NCI-H1436 treated with DMSO at 0.1 percent for 48 hours (cell line): ENCODE measurements at places on chromosomes 5 and 9.

DNA sequence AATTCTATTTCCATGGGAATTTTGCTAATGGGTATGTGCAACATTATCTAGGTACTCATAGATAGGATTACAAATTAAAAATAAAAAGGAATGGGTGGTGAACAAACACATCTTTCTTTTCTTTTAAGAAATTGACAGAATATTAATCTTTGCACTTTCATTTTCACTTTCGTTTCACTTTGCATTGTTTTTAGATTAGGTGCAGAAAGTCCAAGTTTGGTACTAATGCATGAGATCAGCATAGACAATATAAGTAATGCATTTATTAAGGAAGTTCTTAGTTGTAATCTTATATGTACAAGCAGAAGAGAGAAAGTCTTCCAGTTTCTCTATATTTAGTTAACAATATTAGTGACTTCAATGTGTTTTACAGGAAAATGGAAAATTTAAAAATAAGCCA is 196.5 kb downstream of the COMMD10 start:
- no peak for DNase-seq

DNA sequence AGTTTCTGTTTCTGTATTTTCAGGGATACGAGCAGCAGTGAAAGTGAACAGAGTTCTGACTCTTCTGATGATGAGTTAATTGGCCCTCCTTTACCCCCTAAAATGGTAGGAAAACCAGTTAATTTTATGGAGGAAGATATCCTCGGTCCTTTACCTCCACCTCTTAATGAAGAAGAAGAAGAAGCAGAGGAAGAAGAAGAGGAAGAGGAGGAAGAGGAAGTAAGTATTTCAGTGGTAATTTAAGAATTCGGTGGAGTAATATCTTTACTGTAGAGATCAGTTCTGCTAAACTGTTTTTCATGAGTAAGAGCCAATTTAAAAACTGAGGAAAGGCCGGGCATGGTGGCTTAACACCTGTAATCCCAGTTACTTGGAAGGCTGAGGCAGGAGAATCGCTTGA is 17.2 kb downstream of the WDR70 start:
- no peak for DNase-seq

- DNase-seq: no peak
These were observed 42.8 kb downstream of the STK10 start for GRCh38 chr5:172144931-172145869.

DNA sequence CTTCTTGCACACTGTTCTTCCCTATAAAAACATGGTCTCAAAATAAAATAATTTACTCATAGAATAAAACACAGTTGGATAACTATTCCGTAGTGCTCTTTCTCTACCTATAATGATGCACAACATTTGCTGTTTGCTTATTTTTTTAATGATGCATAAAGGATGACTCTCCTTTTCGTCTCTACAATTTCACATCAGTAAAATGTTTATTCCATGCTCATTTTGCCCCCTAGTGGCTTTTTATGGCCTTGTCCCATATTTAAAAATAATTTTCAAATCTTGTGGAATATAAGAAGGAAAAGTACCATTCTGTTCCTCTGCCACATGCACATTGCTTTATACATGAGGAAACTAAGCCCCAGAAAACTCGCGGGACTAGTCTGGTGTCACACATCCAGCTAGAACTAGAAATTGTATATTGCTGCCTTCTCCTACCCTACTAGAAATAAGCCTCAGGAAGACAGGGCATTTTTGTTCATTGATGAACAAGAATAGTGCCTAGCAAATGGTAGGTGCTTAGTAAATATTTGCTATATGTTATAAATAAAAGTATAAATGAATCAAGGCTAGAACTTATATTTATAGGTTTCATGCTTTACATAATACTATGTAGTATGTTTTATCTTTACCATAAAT is 12.7 kb downstream of the KCTD16 start:
- no peak for DNase-seq

DNA sequence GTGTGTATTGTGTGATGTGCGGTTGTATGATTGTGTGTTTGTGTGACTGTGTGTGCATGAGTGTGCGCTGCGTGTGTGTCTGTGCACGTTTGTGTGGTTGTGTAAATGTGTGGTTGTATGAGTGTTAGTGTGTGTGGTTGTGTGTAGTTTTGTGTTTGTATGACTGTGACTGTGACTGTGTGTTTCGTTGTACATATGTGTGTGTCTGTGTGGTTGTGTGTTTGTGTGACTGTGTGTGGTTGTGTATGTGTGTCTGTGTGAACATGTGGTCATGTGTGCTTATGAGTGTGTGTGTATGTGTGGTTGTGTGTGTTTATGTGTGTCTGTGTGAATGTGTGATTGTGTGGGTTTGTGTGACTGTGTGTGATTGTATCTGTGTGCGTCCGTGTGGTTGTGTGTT is 197.8 kb downstream of the TTLL11 start:
- DNase-seq: no peak

DNA sequence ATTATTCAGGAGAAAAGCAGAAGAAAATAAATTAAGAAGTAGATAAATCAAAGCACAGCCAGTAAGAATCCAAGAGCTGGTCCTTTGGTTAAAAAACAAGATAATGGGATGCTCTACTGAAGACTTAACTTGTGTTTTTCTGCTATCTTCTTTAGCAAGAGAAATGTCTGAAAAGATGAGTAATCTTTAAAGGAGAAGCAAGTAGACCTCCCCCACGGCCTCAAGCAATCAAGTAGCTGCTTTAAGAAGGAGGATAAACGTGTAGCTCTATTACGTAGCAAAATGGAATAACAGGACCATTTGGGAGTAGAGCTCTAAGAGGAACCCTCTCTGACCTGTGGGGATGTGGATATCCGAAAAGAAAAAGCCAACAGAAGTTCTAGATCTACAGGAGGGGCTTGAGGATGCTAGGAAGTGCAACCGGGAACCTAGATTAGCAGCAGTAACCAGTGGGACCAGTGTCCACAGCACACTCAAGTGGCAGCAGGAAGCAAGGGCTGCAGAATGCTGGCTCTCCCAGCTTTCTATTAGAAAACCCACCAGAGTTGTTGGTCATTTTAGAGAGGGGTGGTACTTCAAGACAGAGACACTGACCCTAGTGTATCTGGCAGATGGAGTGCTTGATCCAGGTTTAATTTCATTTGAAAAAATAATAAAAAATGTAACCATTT is 185.4 kb downstream of the GABBR2 start:
- DNase-seq: no peak

- DNase-seq: no peak
These were observed 56.4 kb upstream of the FANCC start for GRCh38 chr9:95373782-95374487.

GRCh38 chr5:56622141-56622540 is 193.2 kb upstream of the MAP3K1 start:
- no peak for DNase-seq

DNA sequence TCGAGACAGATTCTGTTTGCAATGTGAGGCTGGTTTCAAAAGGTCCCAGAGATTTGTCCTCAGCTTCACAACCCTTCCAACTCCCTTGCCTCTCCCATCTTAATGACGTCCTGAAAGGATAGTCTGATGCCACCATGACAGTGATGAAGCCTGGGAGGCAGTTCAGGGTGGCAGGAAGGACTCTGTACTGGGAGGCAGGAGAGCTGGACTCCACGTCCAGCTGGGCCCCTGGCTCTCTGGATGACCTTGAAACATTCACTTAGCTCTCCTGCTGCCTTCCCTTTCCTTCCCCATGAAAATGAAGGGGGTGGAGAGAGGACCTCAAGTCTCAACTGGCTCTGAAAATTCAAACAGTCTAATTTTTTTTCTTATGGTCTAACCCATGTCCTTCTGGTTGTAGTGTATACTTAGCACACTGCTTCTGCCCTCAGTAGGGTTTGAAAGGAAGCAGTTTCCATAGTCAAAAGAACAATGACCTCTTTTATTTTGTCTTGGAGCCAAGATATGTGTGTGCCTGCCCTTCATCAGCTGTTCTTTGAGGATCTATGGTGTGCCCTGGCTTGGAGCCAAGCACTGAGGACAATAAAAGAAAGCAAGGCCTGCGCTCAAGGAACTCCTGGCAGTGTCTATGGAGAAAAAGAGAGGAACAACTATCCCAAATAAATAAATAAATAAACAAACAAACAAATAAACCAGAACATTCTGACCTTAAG is 188.3 kb downstream of the GRIA1 start:
- DNase-seq: no peak

- no peak for DNase-seq
These were observed 39.4 kb downstream of the TNFAIP8 start for GRCh38 chr5:119395080-119395836.

DNA sequence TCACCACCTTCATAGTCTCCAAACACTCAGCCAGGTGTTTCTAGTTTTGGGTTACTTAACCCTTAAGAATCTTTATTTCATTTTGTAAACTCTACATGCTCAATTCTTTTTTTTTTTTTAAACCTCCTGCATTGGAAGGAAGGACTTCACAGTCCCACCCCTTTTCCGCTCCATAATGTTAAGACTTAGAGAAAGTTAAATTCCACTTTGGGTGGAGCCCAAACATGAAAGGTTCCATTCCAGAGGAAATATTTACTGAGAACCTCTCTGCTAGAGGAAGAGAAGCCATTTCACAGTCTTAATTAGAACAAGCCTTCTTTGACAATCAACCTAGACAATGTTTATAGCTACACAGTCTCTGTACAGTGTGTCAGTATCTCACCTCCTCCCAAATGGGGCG is 312.3 kb downstream of the MLLT3 start:
- no peak for DNase-seq

DNA sequence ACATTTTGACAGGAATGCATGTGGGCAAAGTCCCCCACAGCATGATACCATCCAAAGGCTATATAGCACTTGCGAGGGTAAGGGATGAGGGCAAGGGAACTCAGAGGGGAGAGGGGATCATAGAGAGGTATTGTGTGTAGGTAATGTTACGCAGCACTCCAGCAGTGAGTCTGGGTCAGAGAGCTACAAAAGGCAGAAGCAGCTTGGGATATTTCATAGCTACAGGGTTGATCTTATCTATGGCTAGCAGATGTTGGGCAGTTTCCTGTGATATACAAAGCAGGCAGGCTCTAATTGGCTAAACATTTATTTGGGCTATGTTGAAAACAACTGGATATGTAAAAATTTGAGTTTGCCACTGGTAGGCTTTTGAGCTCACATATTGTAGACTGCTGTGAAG is 17.8 kb upstream of the SLCO4C1 start:
- DNase-seq: no peak

DNA sequence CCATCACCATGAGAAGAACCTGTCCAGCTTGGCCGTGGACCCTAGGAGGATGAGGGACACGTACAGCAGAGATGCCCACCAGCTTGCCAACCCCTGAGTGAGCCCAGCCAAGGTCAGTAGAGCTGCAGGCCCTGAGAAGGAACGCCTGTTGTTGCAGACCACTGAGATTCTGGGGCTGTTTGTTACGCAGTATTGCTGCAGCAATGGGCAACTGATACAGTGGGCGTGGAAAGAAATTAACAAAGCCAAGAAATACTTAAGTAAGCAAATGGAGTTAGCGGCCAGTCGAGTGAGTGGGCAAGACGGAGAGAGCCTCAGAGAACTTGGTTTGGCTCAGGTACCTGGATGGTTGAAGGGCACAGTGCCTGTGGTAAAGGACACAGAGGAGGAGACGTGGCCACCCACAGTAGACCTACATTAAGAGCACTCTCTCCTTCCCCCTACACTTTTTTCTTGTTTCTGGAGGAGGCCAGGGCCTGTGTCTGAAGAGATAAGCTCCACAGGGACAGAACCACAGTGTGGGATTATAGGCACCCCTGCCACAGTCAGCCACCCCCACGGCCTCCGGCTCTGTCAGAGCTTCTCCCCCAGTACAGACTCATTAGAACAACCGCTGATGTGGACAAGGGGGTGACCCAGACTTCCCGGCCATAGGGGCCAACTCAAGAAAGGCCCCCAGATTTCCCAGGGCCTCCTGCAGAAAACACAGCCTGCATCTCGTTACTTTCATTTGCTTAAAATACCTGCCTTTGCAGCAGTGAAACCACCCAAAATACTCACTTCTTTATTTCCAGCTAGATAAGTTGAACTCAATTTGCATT is 40.1 kb upstream of the GRHPR start:
- no peak for DNase-seq

DNA sequence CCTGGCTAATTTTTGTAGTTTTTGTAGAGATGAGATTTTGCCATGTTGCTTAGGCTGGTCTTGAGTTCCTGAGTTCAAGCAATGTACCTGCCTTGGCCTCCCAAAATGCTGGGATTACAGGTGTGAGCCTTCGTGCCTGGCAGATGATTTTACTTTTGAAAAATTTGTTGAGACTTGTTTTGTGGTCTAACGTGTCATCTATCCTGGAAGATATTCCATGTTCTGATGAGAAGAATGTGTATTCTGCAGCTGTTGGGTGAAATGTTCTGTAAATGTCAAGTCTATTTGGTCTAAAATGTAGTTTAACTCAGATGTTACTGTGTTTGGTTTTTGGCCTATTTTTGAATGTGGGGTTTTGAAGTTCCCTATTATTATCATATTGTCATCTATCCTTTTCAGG is 145.6 kb downstream of the XRCC4 start:
- no peak for DNase-seq

GRCh38 chr5:54243483-54244080 is 66.8 kb downstream of the ARL15 start:
- DNase-seq: no peak

- no peak for DNase-seq
These were observed 999.6 kb upstream of the DMAC1 start for GRCh38 chr9:8799206-8799605.

- no peak for DNase-seq
These were observed 278.7 kb downstream of the HCN1 start for GRCh38 chr5:45417285-45417998.

GRCh38 chr9:13939134-13939533 is 374.8 kb downstream of the NFIB start:
- no peak for DNase-seq

- DNase-seq: no peak
These were observed 166.7 kb downstream of the GAPVD1 start for GRCh38 chr9:125428060-125428901.

DNA sequence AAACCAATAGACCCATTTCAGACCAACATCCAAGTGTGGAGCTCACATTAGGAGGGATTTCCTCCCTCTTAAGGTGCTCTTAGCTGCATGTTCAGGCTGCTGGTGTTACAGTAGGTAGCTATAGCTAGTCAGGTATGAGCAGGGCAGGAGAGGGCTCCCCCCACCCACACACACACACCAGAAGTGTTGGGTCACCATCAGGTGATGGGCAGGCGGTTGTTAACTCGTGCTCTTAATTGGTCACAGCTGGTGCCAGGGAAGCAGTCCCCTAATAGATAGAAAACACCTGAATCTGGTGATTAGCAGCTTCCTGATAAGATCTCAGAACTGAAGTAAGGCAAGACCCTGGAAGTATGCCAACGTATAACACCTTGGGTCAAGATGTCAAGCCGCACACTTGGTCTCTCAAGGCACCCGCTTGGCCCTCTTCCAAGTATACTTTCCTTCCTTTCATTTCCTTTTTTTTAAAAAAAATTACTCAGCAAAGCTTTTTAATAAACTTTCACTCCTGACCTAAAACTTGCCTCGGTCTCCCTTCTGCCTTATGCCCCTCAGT is 532.4 kb downstream of the DNAH5 start:
- no peak for DNase-seq
